AG04450 (cell line): ENCODE measurements at places on chromosomes 4 and X.

- DNase-seq: no peak
Observed at GRCh38 chr4:22003878-22004277, 55.3 kb upstream of the KCNIP4 start.

DNA sequence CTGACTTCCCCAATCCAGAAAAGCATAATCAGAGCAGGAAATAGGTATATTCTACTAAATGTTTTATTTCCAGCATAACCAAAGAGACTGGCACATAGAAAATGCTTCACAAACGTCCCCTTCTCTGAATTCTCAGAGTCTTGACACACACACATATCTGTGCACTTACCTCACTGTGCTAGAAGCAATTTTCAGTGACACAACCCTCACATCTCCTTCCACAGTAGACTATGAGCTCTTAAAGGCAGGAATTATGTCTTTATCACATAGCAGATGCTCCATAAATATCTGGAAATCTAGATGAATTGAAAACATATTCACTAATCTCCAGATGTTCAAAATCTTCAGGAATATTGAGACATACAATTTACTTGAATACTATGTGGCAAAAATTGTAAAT lies 5.9 kb downstream of the SOWAHB start:
- DNase-seq: no peak

- peak; percentile 74 for DNase-seq
Observed at GRCh38 chr4:76194325-76194724, 19.3 kb downstream of the SCARB2 start.

- no peak for DNase-seq
Observed at GRCh38 chrX:107505223-107505622, 55.8 kb downstream of the FRMPD3 start.

DNA sequence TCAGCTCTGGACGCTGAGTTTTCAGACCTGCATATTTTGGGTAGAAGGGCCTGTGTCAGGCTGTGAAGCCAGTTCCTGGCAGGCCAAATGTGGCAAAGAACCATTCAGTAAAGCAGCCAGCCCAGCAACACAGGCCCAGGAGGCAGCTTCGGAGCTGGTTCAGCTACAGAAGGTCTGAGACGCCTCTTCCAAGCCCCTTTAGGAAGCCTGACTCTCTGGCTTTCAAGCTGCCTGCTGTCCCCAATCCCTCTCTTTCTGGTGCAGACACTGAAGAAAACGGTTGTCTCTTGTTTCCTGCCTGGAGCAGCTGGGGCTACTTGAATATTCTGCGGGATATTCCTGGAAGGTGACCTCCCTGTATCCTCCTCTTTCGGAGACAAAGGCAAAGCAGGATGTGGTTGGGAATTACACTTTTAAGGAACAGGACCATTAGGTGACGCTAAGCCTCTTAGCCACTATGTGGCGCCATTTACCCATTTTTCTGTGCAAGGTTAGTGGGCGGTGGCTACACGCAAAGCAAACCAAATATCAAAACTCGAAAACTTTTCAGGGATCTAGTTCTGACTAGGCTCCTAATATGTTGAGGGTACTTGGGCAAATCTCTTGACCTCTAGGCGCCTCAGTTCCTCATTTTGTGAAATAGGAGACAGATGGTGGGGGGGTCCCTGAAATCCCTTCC lies 47.2 kb upstream of the LAS1L start:
- DNase-seq: peak; percentile 16
